ENCODE measurements at places on chromosomes 16 and 17.

DNA sequence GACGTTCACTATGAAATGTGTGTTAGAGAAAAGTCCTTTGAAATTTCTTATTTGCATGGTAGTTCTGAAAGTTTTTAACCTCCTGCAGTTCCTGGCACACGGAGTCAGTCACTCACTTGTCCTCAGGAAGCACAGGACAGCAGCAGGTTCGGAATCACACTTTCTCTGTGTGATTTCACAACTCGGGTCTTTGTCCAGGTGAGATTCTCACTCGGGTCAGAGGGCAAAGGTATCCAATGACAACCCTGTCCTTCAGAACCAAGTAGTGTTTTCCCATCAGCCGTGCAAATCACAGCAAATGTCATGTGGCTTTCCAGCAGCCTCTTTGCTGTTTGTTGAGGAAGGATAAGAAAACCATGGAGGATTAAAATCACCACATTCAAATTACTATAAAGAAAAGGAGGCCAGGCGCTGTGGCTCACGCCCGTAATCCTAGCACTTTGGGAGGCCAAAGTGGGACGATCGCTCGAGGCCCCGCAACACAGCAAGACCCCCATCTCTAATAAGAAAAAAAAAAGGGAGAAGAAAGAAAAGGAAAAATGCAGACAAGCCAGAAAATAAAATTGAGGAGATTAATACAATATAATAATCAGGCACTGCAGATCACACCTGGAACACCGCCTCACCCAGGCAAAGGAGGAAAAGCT is 22.0 kb downstream of the ADCY9 start:
- no peak for DNase-seq

- peak; percentile 28 for DNase-seq
Measured at GRCh38 chr16:61295311-61295710, 740.9 kb downstream of the CDH8 start.

DNA sequence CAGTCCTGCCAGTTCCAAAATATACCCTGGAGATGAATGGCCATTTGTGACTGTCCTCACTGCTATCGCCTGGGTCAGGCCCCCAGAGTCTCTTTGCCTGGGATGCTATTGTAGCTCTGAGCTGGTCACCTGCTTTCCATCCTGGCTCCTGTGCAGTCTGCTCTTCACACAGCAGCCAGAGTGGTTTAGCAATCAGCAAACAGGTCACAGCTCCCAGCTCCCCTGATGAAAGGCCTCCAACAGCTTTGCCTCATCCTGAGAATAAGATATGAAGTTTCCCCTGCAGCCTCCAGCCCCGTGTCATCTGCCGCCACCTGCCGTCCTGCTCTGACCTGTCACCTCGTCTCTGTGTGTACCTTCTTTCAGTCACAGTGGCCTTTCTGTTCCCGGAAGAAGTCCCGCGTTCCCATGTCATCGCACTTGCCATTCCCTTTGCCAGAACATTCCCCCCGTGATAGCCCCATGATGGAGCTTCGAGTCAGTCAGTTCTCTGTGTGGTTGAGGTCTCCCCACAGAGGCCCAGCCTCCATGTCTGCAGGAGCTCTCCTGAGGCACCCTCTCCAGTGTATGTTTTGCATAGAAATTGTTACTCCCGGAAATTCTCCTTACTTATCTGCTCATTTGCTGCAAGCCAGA is 281.5 kb downstream of the SNX29 start:
- no peak for DNase-seq

DNA sequence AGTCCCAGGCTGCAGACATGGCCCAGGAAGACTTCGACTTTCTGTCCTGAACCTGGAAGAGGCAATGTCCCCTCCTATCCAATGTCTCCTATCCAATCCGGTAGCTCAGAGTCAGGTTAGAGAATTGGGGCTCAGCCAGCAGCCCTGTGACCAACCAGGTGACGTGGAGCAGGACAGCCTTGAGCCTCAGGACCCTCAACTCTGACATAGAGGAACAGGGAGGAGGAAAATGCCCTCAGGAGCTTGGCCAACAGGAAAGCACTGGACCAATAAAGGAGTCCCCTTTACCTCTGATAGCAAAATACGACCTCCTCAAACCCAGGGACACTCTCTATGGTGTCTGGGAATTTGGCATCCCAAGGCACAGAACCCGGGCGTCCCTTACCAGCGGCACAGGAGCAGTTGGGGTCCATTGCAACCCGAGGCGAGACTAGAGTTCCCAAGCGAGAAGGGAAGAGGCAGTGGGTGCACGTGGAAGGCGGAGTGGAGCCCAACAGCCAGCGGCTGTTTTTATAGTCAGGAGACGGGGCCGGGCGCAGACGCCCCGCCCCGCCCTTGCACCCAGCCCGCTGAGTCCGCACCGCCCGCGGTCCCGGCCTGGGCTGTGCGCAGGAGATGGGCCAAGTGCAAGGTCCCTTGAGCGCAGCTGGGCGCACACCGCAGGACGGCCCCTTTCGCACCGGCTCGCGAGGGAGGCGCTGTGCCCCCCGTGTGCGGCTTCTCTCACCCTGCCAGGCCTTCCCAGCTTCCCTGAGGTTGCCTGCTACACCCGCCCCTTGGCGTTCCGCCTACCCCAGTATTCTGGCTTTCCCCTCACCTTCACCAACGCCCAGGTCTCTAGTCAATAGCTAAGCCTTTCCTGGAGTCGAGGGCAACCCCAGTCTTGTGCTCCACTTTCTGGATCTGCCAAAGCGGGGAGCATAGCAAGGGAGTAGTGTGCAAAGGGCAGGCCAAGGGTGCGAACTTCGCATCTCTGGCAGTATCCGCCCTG is at the start of gene MT1G:
TSS of gene MT1G (minus strand) at position 485 of the 991 bp plus-strand sequence. CDS start at position 413, 72 bp downstream.
- no peak for DNase-seq

- no peak for DNase-seq
Measured at GRCh38 chr16:86708431-86708830, 130.1 kb downstream of the FOXL1 start.

DNA sequence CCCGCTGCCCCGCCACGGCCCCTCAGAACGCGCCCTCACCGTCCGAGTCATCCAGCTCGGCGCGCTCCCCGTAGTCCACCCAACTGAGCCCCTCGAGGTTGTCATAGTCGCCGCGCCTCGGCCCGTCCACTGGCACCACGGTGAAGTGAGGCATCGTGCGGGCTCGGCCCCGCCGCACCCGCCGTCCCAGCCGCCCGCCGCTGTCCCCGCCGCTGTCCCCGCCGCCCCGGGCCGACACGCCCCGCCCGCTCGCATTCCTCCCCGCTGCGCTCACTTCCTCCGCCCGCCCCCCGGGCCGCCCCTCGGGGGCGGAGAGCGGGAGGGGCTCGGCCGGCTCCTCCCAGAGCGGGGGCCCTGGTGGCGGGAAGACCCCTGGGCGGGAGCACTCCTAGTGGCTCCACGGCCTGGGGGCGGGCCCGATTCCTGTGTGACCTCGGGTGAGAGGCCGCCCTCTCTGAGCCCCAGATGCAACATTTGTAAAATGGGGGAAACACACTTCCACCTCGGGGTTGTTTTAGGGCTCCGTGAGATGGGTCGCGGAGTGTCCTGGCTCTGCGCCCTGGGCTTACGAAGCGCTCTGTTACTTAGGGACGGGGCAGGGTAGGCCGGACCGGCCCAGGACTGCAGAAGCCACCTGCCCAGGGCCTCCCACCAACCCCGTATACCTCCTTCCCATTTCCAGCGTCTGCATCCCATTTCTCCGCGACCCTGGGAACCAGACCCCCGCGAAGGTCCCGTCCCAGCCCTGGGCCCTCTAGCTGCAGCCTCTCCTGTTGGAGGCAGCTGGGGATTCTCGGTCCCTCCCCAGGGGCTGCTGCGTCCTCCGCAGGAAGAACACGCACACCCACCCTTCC is at the start of gene SLC12A4:
TSS of gene SLC12A4 (minus strand) at position 238 of the 854 bp plus-strand sequence. CDS start at position 154, 84 bp downstream.
- peak; percentile 39 for DNase-seq

GRCh38 chr17:43517615-43518386 is 28.3 kb downstream of the ETV4 start:
- DNase-seq = peak; percentile 76

- DNase-seq = no peak
Measured at GRCh38 chr17:20035501-20035900, 26.3 kb downstream of the SPECC1 start.

GRCh38 chr17:37438141-37438540 is 31.5 kb downstream of the TADA2A start:
- DNase-seq = no peak

DNA sequence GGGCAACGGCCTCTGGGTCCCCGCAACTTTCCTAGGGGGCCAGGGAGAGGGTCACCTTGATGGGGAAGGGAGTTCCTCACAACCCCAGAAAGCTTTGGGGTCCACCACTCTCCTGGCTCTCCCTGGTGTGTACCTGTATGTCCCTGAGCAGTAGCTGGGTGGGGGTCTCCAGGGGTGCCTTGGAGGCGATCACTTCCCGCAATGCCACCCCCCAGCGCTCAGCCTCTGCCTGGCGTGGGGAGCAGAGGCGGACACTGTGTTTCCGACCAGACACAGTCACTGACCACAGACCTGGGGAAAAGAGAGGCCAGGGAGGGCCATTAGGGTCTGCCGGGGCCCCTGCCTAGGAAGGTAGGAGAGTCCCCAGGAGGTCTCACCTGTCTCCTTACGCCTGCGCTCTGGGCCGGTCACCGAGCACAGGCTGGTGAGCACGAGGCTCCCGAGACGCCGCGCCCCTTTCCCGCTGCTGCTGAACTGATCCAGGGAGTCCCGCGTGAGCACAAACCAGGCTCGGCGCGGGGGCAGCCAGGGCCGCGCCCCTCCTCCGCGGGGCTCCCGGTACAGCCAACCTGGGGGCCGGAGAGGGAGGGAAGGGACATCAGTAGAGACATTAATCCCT is 3.4 kb downstream of the PLEKHH3 start:
- DNase-seq = no peak

- no peak for DNase-seq
Measured at GRCh38 chr17:8430966-8431365, 4.7 kb upstream of the NDEL1 start.

- no peak for DNase-seq
Measured at GRCh38 chr17:39706383-39706782, 6.5 kb downstream of the ERBB2 start.

GRCh38 chr16:22670551-22671041 is 143.4 kb upstream of the HS3ST2 start:
- DNase-seq = no peak

Data from brain microvascular endothelial cell (primary cell).